ENCODE measurements at places on chromosomes 4 and X.

GRCh38 chrX:85012098-85012497 lies 8.4 kb downstream of the APOOL start:
- DNase-seq: no peak

DNA sequence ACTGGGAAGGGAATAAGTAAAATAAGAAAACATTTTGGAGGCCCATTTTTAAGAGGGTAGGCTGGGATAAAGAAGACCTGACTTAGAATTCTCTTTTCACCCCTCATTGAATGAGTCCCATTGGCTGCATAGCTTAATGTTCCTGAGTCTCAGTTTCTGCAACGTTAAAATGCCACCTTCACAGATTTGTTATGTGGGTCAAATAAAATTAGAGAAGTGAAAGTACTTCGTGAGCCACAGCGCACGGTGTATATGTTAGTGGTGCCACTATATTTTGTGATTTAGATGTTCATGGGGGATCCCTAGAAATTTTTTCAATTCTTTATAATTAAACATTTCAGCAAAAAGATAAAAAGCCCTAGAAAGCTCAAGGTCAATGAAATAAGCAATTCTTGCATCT lies 109.2 kb upstream of the HS3ST1 start:
- DNase-seq: no peak

DNA sequence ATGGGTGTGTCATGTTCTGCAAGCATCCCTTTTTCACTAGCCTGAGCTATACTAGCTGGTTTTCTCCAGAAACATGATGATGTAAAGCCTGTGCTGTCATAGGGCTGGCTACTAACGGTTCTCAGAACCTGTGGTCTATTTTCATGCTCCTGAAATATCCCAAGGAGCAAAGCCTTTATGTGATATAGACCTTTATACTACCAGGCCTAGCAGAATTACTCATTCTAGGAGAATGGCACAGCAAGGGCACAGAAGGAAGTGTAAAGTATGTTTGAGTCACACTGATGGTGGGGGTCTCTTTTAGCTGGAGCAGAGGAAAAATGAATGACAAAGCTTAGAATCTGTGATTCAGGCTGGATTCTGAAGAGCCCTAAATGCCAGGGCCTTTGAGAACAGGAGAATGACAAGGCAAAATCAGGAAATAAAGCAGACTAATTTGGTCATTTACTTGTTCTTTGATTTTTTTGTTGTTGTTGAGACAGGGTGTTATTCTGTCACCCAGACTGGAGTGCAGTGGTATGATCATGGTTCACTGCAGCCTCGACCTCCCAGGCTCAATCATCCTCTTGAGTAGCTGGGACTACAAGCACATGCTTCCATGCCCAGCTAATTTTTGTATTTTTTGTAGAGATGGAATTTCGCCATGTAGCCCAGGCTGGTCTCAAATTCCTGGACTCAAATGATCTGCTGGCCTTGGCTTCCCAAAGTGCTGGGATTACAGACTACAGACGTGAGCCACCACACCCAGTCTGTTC lies 11.8 kb downstream of the TCEAL1 start:
- no peak for DNase-seq

DNA sequence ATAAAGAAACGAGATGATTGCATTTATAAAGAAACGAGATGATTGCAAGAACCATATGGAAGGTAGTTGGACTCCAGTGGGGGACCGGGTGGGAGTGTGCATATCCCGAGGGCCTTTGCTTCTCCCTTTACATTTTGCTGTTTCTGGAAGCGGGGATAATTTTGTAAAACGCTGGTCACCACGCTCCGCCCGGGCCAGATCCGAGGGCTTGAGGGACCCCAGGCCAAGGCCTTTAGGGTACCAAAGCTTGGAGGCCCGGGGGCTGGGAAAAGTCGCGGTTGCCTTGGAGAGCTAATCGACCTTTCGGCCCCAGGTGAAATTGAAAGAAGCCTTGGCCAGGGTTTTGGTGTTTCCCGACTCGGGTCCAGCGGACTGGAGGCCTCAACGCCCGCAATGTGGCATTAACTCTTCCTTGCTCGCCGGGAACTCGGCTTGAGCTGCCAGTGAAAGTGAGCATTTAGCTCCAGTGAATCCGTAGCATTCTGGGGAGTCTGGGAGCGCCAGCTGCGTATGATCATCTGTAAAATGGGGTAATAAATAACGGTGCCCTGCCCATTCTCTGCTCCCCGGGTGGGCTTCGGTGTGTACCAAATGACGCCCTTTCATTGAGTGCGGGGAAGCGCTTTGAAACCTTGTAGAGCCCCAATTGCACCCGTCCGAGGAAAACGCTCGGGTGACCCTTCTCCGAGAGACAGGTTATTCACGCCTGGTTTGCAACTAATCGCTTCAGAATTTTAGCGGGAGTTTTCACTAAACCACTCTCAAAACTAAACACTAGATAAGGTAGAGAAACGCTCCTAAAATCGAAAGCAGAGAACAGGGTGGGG lies 4.5 kb downstream of the NKX3-2 start:
- DNase-seq: no peak

DNA sequence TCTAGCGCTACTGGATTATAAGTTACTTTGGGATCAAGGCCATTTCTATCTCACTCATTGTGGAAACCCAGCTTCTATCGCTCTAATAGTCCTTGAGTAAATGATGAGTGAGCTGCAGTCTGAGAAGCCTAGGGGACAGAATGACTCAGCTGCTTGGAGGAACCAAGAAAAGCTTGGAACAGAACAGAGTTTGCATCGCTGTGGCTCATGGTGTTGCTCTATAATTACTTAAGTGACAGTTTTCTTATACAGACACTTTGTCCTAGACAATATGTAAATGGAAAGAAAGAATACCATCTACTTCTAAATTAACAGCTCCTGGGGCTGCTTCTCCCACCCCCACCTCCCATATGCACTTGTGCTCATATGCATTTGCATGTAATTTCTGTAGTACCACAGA lies 156.9 kb downstream of the SLIT2 start:
- DNase-seq: no peak

DNA sequence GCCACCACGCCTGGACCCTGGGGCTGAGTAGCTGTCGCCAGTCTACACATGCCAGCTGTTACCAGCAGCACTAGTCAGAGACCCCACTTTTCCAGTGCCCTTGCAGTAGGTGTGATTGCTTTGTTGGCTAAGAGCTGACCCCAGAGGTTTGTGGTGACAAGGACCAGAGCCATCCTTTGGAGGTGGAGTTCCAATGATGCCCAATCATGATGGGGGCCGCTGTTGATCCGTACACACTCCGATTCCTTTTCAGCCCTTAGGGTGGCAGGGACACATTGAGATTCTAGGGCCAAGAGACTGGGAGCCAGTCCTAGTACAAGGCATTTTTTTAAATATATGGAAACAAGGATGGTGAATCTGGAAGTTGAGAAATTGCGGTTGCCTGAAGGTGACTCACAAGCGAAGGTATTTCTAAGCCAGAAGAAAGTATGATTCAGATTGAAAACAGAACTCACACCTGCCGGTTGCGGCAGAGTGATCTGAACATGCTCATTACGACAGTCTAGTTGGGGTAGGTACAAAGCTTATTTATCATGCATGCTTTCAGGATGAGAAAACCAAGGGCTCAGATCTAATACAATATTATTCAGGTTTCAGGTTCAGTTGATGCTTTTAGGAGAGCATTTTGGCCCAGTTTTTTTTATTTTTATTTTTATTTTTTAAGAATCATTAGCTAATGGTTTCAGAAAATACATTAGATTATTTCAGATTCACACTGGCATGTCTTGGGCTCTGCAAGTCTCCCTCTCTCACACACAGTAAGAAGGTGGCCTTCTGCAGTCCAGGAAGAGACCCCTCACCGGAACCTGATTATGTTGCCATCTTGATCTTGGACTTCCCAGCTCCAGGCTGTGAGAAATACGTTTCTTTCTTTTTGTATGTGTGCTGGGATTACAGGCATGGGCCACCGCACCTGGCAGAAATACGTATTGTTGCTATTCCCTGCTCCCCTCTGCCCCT lies 43.4 kb downstream of the SHROOM2 start:
- no peak for DNase-seq
